ENCODE measurements at places on chromosomes 6 and 20. TPM values are rescaled to one million over a fixed set of nuclear protein-coding genes. Genes with fewer than 3 reads are reported as not detected.

HTR1B gene
- total RNA-seq: 0.18 TPM

SIRPG gene
- total RNA-seq: not detected

PREP gene
- 42.9 TPM for total RNA-seq

ADAM33 gene
- total RNA-seq: 3.0 TPM

TMEM170B gene
- 19.3 TPM for total RNA-seq

WFDC10B gene
- not detected for total RNA-seq

C20orf202 gene
- total RNA-seq: 0.18 TPM

DNA sequence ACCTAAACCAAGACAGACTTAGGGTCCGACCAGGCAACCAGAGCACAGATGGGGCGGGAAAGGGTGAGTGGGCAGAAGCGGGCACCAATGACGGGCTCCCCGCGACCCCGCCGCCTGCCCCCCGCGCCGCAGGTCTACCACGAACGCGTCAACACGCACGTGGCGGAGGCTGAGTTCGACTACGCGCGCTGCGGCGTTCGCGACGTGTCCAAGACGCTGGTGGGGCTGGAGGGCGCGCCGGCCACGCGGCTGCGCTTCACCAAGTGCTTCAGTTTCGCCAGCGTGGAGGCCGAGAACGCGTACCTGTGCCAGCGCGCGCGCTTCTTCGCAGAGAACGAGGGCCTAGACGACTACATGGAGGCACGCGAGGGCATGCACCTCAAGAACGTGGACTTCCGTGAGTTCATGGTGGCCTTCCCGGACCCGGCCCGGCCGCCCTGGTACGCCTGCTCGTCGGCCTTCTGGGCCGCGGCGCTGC lies 5.1 kb downstream of the TMEM151B start:
- peaks cover 13% of the 10 kb centered on the region for H3K27me3 ChIP-seq
- H3K36me3 ChIP-seq: peaks cover 4% of the 10 kb centered on the region
- peaks cover 23% of the 10 kb centered on the region for H3K4me1 ChIP-seq
- H3K27ac ChIP-seq: no peak overlapping the region
- DNase-seq: no peak

DNA sequence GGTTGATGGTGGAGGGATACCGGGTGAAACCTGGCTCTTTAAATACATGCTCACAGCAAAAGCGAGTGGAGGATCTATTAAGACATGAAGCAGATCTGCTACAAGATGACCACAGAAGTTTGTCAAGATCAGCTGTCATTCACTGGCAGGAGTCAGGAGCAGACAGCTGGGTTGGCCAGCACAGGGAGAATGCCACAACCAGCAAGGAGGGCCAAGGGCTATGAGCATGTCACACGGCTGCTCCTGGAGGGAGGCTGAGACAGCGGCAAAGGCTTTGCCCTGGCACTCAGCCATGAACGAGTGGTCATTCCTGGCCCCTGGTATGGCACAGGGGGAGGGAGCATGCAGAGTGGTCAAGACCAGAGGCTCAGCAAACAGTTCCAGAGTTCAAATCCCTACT lies 77.6 kb downstream of the POPDC3 start:
- DNase-seq: no peak
- peaks cover 8% of the 10 kb centered on the region for H3K36me3 ChIP-seq
- no peak overlapping the region for H3K4me3 ChIP-seq
- H3K4me1 ChIP-seq: no peaks in the 10 kb centered on the region

DNA sequence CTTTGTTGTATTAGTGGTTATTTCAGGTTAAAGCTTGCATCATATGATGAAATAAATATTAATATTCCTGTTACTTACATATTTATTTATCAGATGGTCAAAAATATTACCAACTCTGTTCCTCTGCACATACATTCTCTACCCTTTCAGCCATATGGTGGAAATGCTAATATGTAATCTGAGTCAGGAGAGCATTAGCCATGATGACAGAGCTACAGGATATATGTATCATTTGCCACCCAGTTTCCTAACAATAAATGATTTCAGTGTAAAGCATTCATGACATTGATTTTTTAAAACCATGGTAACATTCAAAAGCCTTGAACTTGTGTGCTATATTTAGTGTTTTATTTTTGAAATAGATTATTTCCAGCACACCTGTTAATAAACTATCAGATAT lies 16.6 kb downstream of the POPDC3 start:
- no peaks in the 10 kb centered on the region for H3K27me3 ChIP-seq
- no peaks in the 10 kb centered on the region for H3K36me3 ChIP-seq
- H3K4me3 ChIP-seq: no peak overlapping the region
- no peak overlapping the region for H3K27ac ChIP-seq
- DNase-seq: no peak
- peaks cover 22% of the 10 kb centered on the region for H3K4me1 ChIP-seq

DNA sequence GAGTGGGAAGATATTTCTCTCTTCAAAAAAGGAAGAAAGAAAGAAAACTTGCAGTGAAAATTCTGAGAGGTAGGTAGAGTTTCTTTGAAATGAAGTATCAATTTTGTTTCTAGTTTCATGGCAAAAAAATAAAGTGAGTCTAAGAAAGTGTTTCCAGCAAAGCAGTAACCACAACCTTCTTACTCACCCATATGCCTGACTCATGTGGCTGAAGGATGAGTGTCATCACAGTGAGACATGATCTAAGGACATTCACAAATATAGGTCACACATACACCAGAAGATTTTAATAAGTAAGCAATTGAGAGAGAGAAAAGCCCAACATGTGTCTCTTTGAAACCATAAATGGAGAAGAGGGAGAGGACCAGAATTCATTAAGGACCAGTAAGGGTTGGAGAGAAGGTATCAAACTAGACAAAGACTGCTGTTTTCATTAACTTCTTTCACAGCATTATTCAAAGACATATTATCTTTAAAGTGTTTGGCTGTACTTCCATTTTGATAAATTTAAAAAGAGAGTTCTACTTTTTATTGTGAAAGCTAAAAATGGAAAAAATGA lies 169.5 kb downstream of the FRK start:
- no peak overlapping the region for H3K27ac ChIP-seq
- H3K4me1 ChIP-seq: peaks cover 3% of the 10 kb centered on the region
- H3K36me3 ChIP-seq: no peaks in the 10 kb centered on the region
- no peak overlapping the region for H3K4me3 ChIP-seq
- DNase-seq: no peak

- peaks cover 12% of the 10 kb centered on the region for H3K27me3 ChIP-seq
- H3K4me1 ChIP-seq: peaks cover 18% of the 10 kb centered on the region
- H3K4me3 ChIP-seq: no peak overlapping the region
- no peak overlapping the region for H3K27ac ChIP-seq
- H3K36me3 ChIP-seq: no peaks in the 10 kb centered on the region
These were observed 66.1 kb downstream of the FAM50B start for GRCh38 chr6:3915076-3915791.

DNA sequence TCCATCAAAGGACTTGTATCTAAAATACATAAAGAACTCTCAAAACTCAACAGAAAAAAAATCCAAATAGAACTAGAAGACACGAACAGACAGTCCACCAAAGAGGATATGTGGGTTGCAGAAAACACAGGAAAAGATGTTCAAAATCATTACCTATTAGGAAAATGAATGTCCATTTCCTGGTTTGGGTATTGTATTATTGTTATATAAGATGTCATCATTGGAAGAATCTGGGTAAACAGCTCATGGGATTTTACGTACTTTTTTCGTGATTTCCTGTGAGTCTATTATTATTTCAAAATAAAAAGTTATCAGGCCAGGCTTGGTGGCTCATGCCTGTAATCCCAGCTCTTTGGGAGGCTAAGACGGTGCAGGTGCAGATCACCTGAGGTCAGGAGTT lies 9.2 kb upstream of the PI16 start:
- H3K4me1 ChIP-seq: no peaks in the 10 kb centered on the region
- DNase-seq: no peak
- no peak overlapping the region for H3K27ac ChIP-seq
- H3K4me3 ChIP-seq: no peak overlapping the region
- no peaks in the 10 kb centered on the region for H3K36me3 ChIP-seq

DNA sequence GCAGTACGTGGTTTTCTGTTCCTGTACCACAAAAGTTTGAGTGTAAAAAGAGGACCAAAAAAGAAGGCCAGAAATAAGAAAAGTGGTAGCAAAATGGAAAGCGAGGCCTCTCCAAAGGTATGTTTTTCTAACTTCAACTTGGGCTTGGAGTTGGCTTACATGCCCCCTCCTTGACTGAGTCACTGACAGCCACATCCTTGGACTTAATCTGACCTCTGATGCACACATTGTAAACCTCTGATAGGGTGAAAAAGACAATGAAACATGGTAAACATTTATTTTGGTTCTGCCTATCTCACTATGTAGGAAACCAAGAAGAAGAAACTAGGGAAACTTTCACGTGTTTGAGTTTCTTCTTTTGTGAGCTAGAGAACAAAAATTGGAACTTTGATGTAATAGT lies 503.2 kb upstream of the ID4 start:
- no peak for DNase-seq
- no peak overlapping the region for H3K27ac ChIP-seq
- H3K4me3 ChIP-seq: no peak overlapping the region
- H3K4me1 ChIP-seq: no peaks in the 10 kb centered on the region

GRCh38 chr6:73516514-73517489 lies 4.0 kb downstream of the EEF1A1 start:
- H3K4me3 ChIP-seq: peak overlapping the region; percentile 86
- H3K27me3 ChIP-seq: peaks cover 56% of the 10 kb centered on the region
- peak overlapping the region; percentile 83 for H3K27ac ChIP-seq
- DNase-seq: no peak

DNA sequence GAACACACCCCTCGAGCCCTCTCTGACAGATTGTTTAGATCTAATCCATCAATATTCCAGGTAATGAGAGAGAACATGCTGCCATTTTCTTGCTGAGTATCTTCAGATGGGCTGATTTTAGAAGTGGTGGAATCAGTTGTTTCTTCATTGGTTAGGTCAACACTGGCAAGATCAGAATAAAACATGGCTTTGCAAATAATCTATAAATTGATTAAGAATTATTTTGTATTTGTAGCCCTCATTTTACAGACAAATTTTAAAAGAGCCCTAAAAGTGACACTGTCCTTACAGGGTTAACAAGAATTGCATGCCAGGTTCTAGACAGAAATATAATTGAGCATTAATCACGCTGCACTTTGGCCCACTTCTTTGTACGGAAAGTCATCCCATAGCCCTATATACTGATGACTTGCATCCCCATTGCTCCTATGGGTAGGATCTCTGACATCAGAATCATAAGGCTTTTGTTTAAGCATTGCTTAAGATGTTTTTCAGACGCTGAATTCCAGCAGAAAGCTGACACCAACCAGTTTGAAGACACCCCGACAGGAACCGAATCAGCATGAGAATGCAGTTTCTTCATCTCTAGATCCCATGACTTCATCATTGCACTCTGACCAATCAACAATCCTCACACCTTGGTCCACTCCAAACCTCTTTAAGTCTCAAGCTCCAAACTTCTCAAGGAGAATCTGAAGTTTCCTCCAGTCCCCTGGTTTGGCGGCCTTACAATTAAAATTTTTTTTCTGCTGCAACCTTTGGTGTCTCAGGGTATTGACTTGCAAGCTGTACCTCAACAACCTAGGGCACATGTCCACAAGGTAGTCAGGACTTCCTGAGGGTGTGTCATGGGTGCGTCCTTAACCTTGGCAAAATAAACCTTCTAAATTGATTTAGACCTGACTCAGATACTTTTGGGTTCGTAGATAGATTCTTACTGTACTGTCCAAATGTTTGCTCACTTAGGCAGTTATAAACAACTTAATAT lies 7.8 kb downstream of the TDP2 start:
- peaks cover 4% of the 10 kb centered on the region for H3K4me1 ChIP-seq
- no peak for DNase-seq
- H3K27me3 ChIP-seq: no peaks in the 10 kb centered on the region
- H3K4me3 ChIP-seq: no peak overlapping the region

- H3K36me3 ChIP-seq: peaks cover 7% of the 10 kb centered on the region
- H3K27ac ChIP-seq: no peak overlapping the region
- no peak overlapping the region for H3K4me3 ChIP-seq
- no peak for DNase-seq
- H3K27me3 ChIP-seq: no peaks in the 10 kb centered on the region
- peaks cover 15% of the 10 kb centered on the region for H3K4me1 ChIP-seq
These were observed 414.4 kb upstream of the PLCB4 start for GRCh38 chr20:8654486-8654885.

Data from neural crest cell (in vitro differentiated cells).